ENCODE measurements at places on chromosomes 5 and 9.
A peak's percentile ranks its signal among the peaks of the same experiment; 100 is the strongest.

DNA sequence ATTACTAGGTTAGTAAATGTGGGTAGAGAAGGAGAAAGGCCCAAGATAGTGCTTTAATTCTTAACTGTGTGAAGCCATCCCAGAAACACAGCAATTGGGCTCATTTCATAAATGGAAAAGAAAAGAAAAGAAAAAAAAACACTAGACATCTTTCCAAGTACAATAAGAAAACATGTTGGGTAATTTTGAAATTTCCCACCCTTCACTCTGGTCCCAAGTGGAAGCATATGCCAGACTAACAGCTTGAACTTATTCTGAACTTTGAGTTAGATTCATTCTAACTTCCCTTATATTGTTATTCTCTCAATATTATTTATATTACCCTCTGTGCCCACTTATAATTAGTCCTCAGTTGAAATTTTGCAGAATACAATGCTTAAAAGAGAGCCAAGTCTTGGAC lies 113.4 kb upstream of the GHR start:
- DNase-seq = no peak

DNA sequence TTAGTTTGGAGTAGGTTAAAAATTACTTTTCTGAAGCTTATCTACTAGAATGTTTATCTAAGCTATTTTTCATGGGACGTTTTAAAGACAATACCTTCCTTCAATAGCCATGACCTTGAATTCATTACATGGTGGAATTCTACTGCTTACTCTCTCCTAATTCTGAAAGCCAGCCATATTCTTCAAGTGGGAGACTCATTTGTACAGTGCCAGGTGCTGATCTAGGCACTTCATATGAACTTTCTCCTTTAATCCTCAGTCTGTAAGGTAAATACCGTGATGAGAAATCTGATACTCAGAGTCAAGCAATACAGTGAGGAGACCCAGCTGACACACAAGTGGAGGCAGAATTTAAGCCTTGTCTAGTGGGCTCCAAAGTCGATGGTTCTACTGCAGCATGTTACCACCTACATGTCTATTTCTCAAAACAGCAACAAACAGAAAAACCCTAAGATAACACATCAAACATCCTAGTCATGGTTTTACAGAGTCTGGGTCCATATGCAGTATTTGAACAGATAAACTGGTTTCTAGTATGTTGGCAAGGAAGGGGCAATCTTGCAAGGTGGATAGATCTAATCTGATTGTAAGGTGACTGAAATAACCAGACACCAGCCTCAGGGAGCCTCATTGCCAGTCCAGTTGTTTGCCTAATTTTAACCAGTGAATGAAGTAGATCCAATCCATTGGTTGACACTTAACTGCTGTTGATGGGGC lies 243.7 kb downstream of the PIK3R1 start:
- DNase-seq = no peak

- no peak for DNase-seq
Observed at GRCh38 chr5:177103523-177104253, 17.0 kb downstream of the FGFR4 start.

DNA sequence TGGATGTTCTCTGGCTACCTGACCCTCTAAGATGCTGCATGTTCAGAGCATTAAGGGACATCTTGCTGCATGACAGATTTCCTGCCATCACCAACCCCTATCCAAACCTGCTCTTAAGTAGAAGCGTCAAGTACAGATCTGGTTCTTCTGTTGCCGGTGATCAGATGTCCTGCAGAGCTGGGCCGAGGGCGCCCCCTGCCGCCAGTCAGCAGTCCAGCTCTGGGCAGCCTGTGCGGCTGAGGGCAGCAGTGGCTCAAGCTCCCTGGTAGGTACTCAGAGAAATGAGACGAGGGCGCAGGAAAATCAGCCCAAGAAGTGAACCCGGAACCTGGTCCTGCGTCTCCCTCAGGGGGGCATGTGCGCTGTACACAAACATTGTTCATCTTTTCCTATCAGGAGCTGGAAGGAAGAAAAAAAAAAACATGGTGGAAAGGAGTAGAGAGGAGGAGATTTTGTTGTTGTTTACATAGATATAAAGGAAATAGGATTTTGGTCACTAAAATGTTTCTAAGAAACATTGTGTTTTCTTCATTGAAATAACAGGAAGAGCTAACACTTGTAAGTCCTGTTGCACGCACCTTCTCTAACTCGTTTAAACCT lies 95.8 kb downstream of the CFAP90 start:
- DNase-seq = peak; percentile 17

DNA sequence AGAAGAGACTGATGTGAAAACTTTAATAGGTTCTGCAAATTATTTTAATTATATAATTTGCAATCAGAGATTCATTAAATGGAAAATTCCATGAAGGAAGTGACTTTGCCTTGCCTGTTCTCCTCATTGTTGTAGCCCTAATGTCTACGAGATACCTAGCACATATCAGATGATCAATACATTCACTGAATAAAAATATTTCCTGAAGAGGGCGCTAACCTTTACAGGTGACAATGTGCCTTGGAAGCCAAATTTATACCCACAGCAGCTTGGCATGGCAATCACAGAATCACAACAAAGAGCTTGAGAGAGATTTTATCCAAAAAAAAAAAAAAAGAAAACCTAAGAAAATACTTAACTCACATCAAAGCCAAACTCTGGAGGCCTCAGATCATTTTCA lies 17.4 kb downstream of the HAUS6 start:
- DNase-seq = no peak

- DNase-seq = peak; percentile 65
Observed at GRCh38 chr9:112332977-112333638, at the start of gene PTBP3. PTBP3 (minus strand) TSS chr9:112333619; CDS start chr9:112297865, 35,754 bp downstream.

GRCh38 chr5:152855441-152855840 lies 450.4 kb upstream of the NMUR2 start:
- DNase-seq = peak; percentile 78

- no peak for DNase-seq
Observed at GRCh38 chr9:124290743-124291554, 33.2 kb downstream of the NEK6 start.

DNA sequence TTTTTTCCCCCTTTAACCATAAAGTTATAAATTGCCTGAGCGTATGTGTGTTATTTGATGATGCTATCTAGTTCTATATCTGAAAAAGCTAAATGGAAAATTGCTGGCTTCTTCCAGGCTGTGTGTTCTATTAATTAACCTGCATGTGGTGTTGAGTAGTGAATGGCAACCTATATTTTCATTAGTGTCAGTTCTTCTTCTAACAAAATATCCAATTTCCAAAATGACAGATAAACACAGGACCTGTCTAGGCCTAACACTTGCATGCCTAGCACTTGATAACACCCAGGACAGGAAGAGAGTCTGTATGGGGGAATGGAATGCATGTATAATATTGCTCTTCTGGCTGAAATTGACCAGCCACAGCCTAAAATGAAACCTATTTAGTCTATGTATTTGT lies 91.7 kb downstream of the CD180 start:
- no peak for DNase-seq

GRCh38 chr5:115516372-115516771 lies 28.2 kb downstream of the FEM1C start:
- no peak for DNase-seq

GRCh38 chr9:117873664-117874063 lies 169.5 kb downstream of the TLR4 start:
- no peak for DNase-seq

- DNase-seq = no peak
Observed at GRCh38 chr5:66377747-66378146, 218.4 kb upstream of the MAST4 start.

- DNase-seq = no peak
Observed at GRCh38 chr5:142982821-142983200, 212.6 kb downstream of the ARHGAP26 start.

- DNase-seq = peak; percentile 73
Observed at GRCh38 chr9:84271531-84271900, 69.0 kb downstream of the SLC28A3 start.

- no peak for DNase-seq
Observed at GRCh38 chr9:123338710-123339665, 17.0 kb upstream of the CRB2 start.

- DNase-seq = no peak
Observed at GRCh38 chr5:125294844-125295243, 548.4 kb upstream of the ZNF608 start.

- DNase-seq = peak; percentile 49
Observed at GRCh38 chr9:113011911-113012381, at the start of gene ZNF883. ZNF883 (minus strand) TSS chr9:113012192.

DNA sequence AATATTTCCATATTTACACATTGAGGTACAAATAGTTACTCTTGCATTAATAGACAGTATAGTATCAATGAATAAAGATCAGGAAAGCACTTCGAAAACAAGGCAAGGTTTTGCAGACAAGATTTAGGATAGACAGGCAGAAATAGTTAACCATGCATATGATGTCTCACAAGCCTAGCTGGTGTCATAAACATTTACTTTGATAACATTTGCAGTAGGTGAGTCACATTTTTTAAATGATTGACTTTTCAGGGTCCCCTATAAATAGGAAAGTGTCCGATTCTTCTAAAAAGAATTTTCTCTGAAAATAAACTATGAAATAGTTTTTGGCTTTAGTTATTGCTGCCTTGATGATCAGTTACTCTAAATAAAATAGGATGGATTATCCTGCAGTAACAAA lies 162.1 kb downstream of the SNX18 start:
- DNase-seq = no peak

DNA sequence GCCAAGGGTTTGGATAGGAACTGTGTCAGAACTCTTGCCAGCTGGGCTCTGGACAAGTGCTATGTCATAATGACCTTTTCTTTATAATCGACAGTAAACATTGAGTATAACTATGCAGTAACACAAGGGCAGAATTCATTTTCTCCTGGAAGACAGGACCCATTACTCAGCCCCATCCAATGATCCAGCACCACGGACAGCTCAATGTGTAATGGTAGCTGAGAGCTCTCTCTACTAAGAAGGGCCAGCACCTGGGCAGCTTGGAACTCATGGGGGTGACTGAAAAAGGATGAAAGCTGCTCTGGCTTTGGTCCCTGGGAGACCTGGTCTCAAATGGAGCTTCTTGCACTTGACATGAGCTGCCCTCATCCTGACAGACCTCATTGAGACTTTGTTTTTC lies 347.8 kb downstream of the TRIM32 start:
- DNase-seq = peak; percentile 18
